ENCODE measurements at places on chromosomes 3 and 15.

DNA sequence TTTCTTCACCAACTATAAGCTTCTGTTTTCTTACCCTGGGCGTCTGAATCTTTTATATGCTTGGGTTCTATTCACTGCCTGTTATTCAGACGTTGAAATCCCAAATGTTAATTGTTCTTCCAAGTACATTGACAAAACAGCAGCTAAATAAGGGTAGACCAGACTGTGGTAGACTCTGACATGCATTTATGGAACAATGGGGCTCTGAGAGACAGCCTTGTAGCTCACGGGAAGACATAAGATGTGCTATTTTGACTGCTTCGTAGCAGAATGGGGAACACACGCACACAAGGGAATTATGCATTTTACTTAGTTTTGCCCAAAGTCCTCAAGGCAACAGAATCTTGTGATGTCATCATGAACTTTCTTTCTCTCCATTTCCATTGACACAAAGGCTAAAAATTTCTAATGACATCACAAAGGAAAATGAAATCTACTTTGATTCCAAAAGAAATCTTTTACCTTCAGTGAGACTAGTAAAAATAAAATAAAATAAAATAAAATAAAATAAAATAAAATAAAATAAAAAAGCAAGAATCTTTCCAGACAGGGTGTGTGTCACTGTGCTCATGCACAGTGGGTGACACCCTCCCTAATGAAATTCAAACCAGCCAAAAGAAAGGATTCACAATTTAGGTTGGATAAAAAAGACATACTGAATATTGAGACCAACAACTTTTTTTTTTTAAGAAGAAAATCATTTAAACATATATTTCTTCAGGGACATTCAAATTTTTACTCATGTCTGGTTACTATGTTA lies 346.6 kb downstream of the ZBTB20 start:
- DNase-seq: no peak

- no peak for DNase-seq
Measured at GRCh38 chr3:174270841-174271240, 588.3 kb upstream of the NAALADL2 start.

DNA sequence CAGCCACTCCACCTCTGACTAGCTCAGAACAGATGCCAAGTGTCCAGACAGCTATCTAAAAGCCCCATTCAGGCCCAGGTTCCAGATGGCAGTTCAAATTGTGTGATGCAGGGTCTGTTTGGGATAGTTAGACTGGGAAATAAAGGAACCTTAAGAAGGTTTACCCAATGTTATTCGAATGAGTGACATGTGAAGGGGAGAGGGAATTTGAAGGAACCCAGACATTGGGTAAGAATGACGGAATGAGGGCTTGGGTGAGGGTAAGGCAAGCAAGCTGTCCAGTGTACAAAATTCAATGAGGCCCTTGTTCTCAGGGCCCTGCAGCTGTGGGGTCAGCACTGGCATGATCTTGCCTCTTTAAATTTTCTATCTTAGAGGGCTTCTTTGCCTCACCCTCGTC lies 34.1 kb downstream of the ATP13A5 start:
- no peak for DNase-seq

GRCh38 chr15:48946074-48946839 lies 17.5 kb downstream of the SHC4 start:
- DNase-seq: no peak

DNA sequence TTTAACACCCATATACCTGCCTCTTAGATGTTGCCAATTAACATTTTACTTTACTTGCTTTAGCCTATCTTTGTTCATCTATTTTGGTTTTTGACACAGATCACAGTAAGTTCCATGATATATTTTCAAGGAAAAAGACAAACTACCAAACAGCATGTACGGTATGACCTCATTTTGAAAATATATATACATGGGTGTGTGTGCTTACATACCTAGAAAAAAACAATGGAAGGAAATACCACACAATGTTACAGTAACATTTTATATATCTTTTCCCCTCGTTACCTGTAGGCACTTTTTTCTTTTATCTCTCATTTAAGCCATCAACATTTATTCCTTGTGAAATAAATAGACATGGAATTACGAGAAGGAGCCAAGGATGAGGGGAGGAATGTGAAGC lies 170.0 kb downstream of the FOXP1 start:
- no peak for DNase-seq

GRCh38 chr3:73216310-73216709 lies 154.9 kb downstream of the EBLN2 start:
- no peak for DNase-seq

DNA sequence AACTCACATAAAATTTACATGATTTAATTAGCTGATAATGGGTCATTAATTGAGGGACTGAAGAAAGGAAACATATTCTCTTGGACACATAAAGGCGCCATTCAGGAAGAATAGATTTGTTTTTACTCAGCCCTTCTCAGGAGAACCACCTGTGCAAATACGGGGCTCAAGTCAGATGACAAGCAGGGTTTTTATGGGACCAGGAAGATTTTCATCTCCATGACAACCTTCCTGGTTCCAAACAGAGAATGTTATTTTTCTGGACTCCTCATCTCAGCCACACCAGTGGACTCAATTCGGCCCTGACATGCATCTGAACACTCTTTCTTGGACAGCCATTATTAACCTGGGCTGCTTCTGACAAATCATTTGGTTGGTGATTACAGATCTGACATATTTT lies 120.5 kb downstream of the PDZRN3 start:
- DNase-seq: no peak

- no peak for DNase-seq
Measured at GRCh38 chr15:76945494-76946093, 14.0 kb downstream of the RCN2 start.

- no peak for DNase-seq
Measured at GRCh38 chr3:14227856-14228255, 49.2 kb downstream of the LSM3 start.

DNA sequence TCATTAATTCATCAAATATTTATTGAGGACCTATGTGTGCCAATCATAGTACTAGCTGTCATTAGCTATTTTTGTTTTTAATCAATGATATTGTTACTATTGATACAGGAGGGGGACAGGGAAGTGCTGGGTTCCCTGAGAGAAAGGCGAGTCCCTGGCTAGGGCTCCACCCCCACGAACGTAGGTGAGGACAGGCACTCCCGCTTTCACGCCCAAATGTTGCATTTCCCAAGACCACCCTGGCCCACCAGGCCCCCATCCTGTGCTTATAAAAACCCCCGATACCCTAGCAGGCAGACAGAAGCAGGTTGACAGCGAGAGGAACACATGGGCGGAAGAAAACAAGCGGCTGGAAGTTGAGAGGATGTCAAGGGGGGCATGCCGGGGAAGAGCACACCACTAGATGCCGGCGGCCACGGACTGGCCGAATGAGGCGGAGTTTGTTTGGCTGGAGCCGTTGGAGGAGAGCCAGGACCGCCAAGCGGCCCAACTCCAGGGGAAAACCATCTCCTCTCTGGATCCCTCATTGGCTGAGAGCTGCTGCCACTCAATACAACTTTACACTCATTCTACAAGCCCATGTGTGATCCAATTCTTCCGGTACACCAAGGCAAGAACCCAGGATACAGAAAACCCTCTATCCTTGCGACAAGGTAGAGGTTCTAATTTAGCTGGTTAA lies 798.7 kb upstream of the SEMA6D start:
- no peak for DNase-seq

DNA sequence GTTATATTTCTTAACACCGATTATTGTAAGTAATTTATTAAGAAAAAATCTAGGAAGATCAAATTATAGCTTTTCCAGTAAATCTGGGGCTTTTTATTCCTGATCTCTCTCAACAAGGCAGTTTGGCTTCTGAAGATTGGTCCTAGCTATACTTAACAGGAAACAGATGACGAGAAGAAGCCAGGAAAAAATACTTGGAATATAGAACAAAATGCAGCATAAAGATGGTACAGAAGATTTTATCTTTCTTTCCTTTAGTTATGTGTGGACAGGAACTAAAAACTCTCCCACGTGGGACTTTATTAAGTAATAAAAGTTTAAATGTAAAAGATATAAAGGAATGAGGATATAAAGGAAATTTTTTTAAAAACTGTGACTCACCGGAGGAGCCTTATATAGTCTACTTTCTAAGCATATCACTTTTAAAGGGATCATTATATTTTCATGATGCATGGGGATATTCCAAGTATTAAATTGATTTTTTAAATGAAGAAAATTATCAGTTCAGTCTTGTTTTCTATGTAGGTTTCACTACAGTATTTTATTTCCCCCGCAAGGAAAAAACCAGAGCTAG lies 8.2 kb downstream of the B3GNT5 start:
- no peak for DNase-seq

DNA sequence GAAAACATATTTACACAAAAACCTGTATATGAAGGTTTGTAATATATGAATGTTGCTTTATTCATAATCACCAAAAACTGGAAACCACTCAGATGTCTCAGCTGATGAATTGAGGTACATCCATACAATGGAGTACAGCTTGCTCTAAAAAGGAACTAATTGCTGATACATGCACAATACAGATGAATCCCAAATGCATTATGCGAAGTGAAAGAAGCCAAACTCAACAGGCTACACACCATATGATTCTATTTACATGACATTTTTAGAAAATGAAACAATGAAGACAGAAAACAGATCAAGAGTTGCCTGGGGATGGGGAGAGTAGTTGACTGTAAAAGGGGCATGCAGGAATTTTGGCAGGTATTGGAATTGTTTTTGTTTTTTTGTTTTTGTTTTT lies 95.5 kb downstream of the IQCH start:
- no peak for DNase-seq

DNA sequence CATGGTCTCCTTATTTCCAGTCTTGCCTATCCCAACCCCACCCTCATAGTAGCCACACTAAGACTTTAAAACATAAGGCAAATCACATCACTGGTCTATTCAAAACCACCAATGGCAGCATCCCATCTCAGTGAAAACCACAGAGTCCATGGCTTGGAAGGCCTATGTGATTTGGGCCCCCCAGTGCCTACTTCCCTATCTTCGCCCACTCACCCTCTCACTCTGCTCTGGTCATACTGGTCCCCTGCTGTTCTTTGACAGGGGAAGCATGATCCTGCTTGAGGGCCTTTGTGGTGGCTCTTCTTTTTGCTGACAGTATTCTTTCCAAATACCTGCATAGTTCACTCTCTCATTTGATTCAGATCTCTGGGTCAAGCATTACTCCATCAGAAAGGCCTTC lies 3.3 kb downstream of the GTF2A2 start:
- no peak for DNase-seq

- no peak for DNase-seq
Measured at GRCh38 chr3:112817271-112817670, 29.4 kb downstream of the CD200R1L start.

- DNase-seq: no peak
Measured at GRCh38 chr3:195096053-195096452, 174.9 kb downstream of the XXYLT1 start.

DNA sequence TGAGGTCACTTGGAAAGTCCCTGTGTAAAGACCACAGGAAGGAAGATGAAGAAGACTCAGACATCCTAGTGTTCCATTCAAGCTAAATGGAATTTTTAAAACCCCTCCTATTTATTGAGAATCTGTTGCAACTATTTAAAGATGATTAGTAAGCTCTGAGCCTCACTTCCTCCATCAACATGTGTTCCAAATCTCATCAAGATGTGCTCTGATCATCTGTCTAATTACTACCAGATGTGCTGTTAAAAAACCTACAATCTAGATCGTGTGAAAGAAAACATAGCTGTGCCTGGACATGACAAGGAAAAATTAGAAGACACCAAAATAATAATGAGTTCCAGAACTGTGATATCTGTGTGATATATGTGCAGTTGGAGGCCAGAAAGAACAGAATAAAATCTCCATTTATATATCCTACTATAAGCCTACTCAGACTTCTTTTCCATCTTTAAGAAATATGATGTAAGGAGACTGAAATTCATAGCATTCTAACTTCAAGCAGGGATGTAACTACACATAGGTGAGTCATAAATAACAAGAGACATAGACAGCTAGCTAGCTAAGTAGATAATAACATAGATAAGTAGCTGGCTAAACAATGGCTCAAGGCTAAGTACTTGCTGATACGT lies 7.8 kb downstream of the XPC start:
- DNase-seq: no peak

- no peak for DNase-seq
Measured at GRCh38 chr3:97689111-97689510, 75.4 kb upstream of the ARL6 start.

GRCh38 chr15:73628976-73629797 lies 4.0 kb downstream of the NPTN start:
- no peak for DNase-seq

- DNase-seq: no peak
Measured at GRCh38 chr3:197368821-197369220, 70.4 kb upstream of the DLG1 start.

- no peak for DNase-seq
Measured at GRCh38 chr3:15610082-15610759, 8.7 kb downstream of the BTD start.

DNA sequence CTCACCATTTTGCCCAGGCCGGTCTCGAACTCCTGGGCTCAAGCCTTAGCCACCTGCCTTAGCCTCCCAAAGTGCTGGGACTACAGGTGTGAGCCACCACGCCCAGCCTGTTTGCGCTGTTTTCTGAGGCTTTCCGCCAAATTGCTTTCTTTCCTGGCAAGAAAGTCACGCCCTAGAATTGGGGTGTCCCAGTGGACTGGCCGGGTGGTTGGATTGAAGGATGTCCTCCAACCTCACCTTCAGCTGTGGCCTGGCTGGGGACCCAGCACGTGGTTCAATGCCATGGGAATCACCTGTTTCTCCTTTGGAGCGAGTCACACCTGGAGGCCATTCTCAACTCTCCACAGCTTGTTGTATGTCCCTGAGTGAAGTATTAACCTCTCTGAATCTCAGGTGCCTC lies 5.8 kb upstream of the ANKDD1A start:
- no peak for DNase-seq

- DNase-seq: no peak
Measured at GRCh38 chr3:196388956-196389355, 43.3 kb downstream of the UBXN7 start.

GRCh38 chr3:139096670-139097069 lies 52.0 kb upstream of the PRR23C start:
- DNase-seq: no peak

DNA sequence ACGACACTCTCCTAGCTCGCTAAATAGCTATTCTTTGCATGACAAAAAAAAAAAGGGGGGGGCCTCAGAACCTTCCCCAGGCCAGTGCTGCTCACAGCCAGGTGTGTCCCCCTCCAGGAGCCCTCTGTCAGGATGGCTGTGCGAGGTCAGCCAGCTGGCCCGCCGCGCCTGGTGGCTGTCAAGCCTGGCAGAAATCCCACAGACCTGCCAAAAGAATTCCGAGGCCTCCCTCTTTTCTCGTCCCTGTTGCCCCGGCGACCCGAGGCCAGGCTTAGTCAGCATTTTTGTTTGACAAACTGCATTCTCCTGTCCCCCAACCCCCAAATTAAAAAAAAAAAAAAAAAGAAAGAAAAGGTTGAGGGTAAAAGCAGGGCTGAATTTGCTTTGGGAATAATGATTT lies 61.9 kb downstream of the TM4SF4 start:
- no peak for DNase-seq

DNA sequence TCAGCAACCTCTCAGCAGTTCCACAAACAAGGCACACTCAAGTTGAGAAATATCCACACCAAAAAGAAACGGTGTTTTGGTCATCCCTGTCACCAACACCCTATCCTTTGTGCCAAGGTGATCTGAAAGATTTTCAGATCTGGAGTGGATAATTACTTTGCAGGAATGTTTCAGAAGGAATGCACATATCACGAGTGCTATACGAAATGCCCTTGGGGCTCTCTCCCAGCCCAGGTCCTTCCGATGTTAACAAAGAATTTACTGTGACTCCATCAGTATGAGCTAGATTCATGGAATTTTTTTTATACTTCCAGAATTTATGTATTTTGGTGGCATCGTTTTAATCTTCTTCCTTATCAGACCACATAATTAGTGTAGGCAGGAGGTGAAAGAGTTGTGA lies 105.0 kb downstream of the GRM7 start:
- DNase-seq: no peak

All from GM12864 (cell line).